Keratinocyte (primary cell): ENCODE measurements at places on chromosomes 11 and 22. TPM values are rescaled to one million over a fixed set of nuclear protein-coding genes. Genes with fewer than 3 reads are reported as not detected.
A peak's percentile ranks its signal among the peaks of the same experiment; 100 is the strongest.

Gene CBLIF
- polyA plus RNA-seq: not detected in 3 replicates

Gene CHST1
- not detected in 3 replicates for polyA plus RNA-seq

Gene APOA4
- not detected in 3 replicates for polyA plus RNA-seq

Gene CD3G
- polyA plus RNA-seq: not detected in 3 replicates

Gene TCP11L1
- 22.8 to 27.6 TPM (median 25.1 TPM) in 3 replicates for polyA plus RNA-seq

Gene BRD1
- 3.7 to 5.0 TPM (median 4.3 TPM) in 3 replicates for polyA plus RNA-seq

Gene BRSK2
- polyA plus RNA-seq: 0.09 to 0.85 TPM (median 0.20 TPM) in 3 replicates

Gene SLC5A4
- polyA plus RNA-seq: not detected in 3 replicates

Gene CCDC116
- polyA plus RNA-seq: 0.03 TPM in 3 replicates

GRCh38 chr11:119607726-119608125, 121.3 kb downstream of the NECTIN1 start:
- H3K4me1 ChIP-seq: peaks cover 3% of the 10 kb centered on the region
- no peaks in the 10 kb centered on the region for H3K27me3 ChIP-seq
- no peaks in the 10 kb centered on the region for H3K36me3 ChIP-seq

GRCh38 chr11:92744929-92745585, 224.4 kb upstream of the MTNR1B start:
- H3K36me3 ChIP-seq: no peaks in the 10 kb centered on the region
- H3K27ac ChIP-seq: no peak overlapping the region
- H3K27me3 ChIP-seq: no peaks in the 10 kb centered on the region
- no peak overlapping the region for H3K4me3 ChIP-seq
- DNase-seq: no peak
- H3K4me1 ChIP-seq: no peaks in the 10 kb centered on the region

DNA sequence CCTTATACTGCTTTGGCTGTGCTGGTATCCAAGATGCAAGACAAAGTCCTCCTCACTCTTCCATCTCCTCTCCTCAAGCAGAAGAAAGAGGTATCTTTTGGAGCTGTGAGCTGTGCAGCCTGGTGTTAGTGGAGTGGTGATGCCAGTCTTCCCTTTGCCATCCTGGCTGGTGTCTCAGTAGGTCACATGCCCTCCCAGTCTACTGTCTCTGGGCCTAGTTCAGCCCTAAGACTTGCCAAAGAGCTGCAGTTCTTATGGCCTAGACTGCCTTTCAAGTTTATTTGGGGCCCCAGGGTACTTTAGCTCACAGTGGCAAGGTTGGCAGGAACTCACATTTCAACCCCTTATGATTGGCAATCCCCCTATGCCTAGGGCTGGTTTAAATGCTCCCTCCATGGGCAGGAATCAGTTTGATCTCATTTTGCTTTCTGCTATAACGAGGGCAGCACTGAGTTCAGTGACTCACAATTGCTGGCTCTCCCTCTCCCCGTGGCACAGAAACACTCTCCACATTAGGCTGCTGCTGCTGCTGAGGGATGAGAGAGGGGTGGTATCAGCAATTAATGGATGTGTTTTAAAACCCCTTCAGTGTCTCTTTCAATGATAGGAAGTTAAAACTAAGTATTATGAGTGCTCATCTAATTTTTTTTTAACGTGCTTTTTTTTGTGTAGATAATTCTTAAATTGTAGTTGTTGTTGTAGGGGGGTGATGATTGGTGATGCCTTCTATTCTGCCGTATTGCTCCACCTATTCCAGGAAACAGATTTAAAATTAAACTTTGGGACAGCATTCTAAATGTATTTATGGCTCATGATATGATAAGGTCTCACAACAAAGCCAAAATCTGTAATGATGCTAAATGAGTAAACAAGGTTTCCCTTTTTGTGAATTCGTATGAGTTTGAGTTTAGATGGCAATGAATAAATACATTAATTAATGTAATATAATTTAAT, 1295.0 kb downstream of the JRKL start:
- H3K27ac ChIP-seq: no peak overlapping the region
- no peak overlapping the region for H3K4me3 ChIP-seq

DNA sequence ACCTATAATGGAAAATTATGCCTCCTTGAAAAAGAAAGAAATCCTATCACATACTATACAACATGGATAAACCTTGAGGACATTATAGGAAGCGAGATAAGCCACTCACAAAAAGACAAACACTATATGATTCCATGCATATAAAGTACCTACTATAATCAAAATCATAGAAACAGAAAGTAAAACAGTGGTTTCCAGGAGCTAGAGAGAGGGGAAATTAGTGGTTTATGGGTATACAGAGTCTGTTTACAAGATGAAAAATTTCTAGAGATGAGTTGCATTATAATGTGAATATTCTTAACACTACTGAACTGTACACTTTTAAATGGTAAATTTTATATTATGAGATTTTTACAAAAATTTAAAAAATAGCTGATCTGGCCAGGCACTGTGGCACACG, 40.5 kb upstream of the ARHGAP42 start:
- H3K27me3 ChIP-seq: no peaks in the 10 kb centered on the region
- no peaks in the 10 kb centered on the region for H3K4me1 ChIP-seq
- H3K27ac ChIP-seq: no peak overlapping the region

GRCh38 chr11:128592454-128592853, 5.1 kb upstream of the ETS1 start:
- H3K4me3 ChIP-seq: no peak overlapping the region
- no peaks in the 10 kb centered on the region for H3K36me3 ChIP-seq
- DNase-seq: no peak
- H3K4me1 ChIP-seq: no peaks in the 10 kb centered on the region

DNA sequence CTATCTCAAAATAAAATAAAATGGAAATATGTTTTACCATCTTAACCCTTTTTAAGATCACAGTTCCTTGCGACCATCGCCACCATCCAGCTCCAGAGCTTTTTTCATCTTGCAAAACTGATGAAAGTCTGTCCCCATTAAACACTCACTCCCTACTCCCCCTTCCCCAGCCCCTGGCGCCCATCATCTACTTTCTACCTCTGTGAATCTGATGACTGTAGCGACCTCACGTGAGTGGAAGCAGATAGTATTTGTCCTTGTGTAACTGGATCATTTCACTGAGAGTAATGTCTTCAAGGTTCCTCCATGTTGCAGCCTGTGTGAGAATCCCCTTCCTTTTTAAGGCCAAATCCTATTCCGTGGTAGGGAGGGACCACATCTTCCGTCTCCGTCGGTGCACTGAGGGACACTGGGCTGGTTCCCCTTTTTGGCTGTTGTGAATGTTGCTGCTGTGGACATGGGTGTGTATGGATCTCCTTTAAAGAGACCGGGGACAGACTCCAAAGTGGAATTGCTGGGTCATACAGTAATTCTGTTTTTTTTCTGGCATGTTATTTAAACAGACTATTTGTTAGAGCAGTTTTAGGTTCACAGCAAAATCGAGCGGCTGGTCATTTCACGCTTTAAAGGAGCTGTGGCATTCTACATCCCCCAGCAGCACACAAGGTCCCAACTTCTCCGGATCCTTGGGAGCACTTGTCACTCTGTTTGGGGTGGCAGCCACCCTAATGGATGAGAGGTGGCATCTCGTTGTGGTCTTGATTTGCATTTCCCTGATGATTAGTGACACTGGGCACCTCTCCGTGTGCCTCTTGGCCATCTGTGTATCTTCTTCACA, 120.0 kb downstream of the KCNQ1 start:
- H3K27ac ChIP-seq: no peak overlapping the region
- no peaks in the 10 kb centered on the region for H3K4me1 ChIP-seq
- H3K4me3 ChIP-seq: no peak overlapping the region
- no peak for DNase-seq
- H3K36me3 ChIP-seq: no peaks in the 10 kb centered on the region

DNA sequence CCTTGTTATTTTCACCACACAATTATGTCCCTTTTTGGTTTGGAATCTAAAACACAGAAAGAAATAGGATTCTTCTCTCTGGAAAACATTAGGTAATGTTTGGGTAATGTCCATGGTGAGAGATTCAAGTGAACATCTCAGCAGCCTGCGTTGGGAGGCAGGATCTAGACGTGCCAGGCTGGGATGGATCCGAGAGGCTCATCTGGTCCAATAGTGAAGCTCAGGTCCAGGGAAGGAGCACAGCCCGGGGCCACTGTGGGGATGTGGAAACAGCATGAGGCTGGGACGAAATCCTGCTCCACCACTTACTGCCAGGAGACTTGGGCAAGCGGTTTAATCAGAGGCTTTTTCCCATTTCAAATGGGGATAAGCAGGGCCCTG, 109.9 kb downstream of the CSNK2A3 start:
- no peak overlapping the region for H3K27ac ChIP-seq
- H3K4me3 ChIP-seq: no peak overlapping the region
- no peaks in the 10 kb centered on the region for H3K27me3 ChIP-seq
- H3K4me1 ChIP-seq: peaks cover 9% of the 10 kb centered on the region
- H3K36me3 ChIP-seq: no peaks in the 10 kb centered on the region

GRCh38 chr11:57310630-57311086, 14.1 kb downstream of the TNKS1BP1 start:
- H3K4me3 ChIP-seq: peak overlapping the region; percentile 68
- H3K27me3 ChIP-seq: no peaks in the 10 kb centered on the region
- DNase-seq: no peak

GRCh38 chr11:126224647-126225294, 13.2 kb downstream of the FAM118B start:
- H3K27me3 ChIP-seq: no peaks in the 10 kb centered on the region
- H3K4me1 ChIP-seq: no peaks in the 10 kb centered on the region
- no peaks in the 10 kb centered on the region for H3K36me3 ChIP-seq
- no peak overlapping the region for H3K4me3 ChIP-seq
- H3K27ac ChIP-seq: no peak overlapping the region
- no peak for DNase-seq

DNA sequence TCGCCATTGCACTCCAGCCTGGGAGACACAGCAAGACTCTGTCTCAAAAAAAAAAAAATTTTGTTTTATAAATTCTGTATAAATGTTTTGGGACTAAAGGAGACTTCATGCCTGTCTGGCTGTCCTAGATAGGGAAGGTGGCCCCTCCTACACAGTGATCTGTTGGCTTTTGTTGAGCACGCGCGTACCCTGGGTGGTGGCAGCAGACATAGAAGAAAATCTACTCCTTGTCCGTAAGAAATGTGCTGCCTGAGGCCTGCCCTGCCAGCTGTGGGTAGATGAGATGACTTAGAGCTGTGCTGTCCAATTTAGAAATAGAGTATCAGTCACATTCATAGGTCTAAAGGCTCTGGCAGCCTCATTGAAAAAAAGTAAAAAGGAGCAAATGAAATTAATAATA, 37.0 kb downstream of the AP2A2 start:
- H3K27ac ChIP-seq: no peak overlapping the region
- H3K4me3 ChIP-seq: no peak overlapping the region
- H3K4me1 ChIP-seq: peaks cover 11% of the 10 kb centered on the region

DNA sequence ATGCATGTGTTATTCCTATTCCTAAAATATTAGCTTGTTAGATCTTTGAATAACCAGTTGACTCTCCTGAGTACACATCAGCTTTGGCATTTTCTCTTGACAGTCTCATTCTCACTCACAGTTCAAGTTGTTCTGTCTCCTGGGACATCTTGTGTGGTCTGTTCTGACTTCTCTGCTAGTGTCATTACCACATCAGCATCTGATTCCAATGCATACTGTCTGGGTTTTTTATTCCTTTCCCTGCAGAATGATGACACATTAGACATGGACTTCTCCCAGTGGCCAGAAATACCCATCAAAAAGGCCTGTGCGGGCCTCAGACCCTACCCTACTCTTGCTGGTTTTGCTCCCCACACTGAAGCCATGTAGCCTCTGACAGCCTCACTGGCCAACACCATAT, 2.7 kb downstream of the ZNF74 start:
- DNase-seq: no peak
- no peaks in the 10 kb centered on the region for H3K36me3 ChIP-seq
- peaks cover 6% of the 10 kb centered on the region for H3K4me1 ChIP-seq
- no peak overlapping the region for H3K4me3 ChIP-seq
- H3K27me3 ChIP-seq: no peaks in the 10 kb centered on the region
- H3K27ac ChIP-seq: no peak overlapping the region

DNA sequence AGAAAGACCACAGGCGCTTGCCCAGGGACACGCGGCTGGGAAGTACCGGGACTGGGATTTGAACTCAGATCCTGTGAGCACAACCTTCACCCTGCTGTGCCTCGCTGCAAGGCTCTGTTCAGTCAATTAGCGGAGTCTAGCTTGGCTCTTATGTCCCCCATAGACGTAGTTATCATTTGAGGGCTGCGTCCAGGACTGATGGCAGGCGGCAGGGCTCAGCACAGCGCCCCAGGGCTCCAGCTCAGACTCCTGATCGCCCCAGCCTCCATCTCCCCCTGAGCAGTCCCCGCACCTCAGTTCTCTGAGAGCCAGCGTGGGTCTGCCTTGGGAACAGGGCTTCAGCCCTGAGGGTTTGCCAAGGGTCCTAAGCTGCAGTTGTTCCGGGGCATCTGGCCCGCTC, 19.8 kb downstream of the MRGPRG start:
- no peak overlapping the region for H3K4me3 ChIP-seq
- DNase-seq: no peak
- no peaks in the 10 kb centered on the region for H3K36me3 ChIP-seq
- no peak overlapping the region for H3K27ac ChIP-seq
- peaks cover 40% of the 10 kb centered on the region for H3K27me3 ChIP-seq

- H3K4me1 ChIP-seq: peaks cover 16% of the 10 kb centered on the region
- H3K27ac ChIP-seq: no peak overlapping the region
- H3K4me3 ChIP-seq: no peak overlapping the region
- no peaks in the 10 kb centered on the region for H3K27me3 ChIP-seq
- no peak for DNase-seq
Observed at GRCh38 chr11:44940835-44941234, 9.8 kb downstream of the TP53I11 start.

GRCh38 chr11:22477312-22477711, 139.1 kb downstream of the SLC17A6 start:
- no peak overlapping the region for H3K27ac ChIP-seq
- no peaks in the 10 kb centered on the region for H3K36me3 ChIP-seq
- no peaks in the 10 kb centered on the region for H3K27me3 ChIP-seq
- H3K4me3 ChIP-seq: no peak overlapping the region
- H3K4me1 ChIP-seq: no peaks in the 10 kb centered on the region
- no peak for DNase-seq
